ENCODE measurements at places on chromosomes 6 and 20.

DNA sequence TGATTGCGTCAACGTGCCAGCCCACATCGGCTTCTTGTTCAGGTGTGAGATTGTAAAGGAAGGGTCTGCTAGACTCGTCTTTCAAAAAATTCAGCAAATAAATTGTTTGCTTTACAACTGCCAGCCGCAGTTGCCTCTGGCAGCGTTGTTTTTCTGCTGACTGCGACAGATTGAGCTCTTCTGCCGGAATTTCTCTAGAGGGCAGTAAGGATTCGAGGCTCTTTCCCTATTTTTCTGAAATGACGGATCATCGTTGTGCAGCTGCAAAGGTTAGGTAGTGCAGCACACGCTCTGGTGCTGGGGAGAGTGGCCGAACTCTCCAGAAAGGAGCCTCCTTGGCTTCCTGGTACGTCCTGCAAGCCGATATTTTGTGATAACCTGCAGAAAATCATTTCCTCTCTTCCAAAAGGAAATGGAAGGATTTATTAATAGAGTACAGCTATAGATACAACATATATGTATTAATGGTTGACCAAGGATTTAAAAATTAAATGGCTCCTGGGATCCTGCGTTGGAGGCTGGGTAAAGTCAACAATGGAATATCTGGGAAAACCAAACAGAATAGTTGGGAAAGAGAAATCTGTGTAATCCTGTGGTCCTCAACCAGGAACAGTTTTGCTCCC is 121.9 kb upstream of the ZFP64 start:
- DNase-seq: no peak

- DNase-seq: no peak
Observed at GRCh38 chr6:63418741-63419140, 99.0 kb upstream of the LGSN start.

DNA sequence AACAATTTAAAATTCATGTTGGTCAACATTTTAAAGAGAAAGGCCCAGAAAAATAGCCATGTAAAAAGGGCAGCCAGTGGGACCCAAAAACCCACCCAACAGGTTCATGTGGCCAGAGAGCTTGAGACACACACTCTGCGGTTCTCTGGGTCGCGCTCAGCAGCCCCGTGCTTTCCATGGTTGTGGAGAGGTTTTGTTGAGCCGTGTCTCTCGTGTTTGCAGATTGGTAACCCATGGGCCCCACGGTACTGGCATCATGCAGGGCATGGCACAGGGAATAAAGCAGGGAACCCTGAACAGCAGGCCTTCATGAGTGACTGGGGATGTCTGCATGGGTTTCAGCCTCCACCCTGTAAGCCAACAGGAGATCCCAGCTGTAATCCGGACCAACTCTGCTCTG is 127.7 kb upstream of the CST7 start:
- DNase-seq: peak; percentile 18

DNA sequence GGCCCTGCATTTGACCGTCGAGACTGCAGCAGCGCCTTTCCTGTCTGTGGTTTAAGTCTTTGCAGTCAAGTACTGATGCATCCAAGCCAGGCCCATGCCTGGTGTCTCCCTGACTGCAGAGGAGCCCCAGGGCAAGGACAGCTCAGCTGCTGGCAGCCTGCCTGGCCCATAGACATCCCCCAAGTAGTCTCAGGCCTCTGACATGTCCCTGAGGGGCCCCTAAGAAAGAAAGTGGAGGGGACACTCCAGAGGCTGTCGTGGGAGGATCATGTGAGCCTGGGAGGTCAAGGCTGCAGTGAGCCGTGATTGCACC is 18.0 kb downstream of the HRH3 start:
- no peak for DNase-seq

DNA sequence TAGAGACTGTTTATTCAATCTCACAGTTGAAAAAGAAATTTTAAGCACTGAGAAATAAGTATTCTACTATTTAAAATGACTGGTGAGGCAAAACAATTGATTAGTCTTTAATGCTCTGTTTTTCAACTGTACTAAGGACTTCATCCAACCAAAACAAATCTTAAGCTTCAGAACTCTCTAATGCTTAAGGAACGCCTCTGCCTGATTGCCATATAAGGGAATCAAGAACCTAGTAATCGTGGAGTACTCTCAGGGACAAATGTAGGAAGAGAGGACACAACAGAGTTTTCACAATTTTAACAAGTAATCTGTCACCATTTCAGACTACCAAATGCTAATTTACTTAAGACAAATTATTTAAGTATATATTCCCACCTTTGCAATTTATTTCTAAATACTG is 16.1 kb downstream of the FBXO30 start:
- DNase-seq: no peak

GRCh38 chr6:134372603-134373281 is 54.8 kb upstream of the SGK1 start:
- no peak for DNase-seq

DNA sequence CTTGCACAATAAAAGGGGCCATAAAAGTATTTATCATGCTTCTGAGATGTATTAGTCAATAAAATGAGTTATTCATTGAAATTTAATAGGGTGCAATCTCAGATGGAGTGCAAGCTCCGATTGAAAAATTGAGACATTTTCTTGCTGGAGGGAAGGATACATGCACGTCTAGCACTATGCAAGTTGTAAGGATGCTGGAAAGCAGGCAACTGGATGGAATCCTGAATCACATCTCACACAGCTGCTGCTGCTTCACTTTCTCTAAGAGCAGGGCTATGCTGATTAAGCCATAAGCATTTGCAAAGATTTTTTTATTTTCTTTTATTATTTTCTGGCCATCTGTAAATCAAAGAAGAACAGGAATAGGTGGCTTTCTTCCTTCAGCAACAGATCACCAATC is 308.8 kb upstream of the EPHA7 start:
- no peak for DNase-seq

GRCh38 chr6:105389543-105389942 is 13.3 kb downstream of the PREP start:
- DNase-seq: no peak

GRCh38 chr6:106122938-106123656 is 37.0 kb downstream of the PRDM1 start:
- no peak for DNase-seq

DNA sequence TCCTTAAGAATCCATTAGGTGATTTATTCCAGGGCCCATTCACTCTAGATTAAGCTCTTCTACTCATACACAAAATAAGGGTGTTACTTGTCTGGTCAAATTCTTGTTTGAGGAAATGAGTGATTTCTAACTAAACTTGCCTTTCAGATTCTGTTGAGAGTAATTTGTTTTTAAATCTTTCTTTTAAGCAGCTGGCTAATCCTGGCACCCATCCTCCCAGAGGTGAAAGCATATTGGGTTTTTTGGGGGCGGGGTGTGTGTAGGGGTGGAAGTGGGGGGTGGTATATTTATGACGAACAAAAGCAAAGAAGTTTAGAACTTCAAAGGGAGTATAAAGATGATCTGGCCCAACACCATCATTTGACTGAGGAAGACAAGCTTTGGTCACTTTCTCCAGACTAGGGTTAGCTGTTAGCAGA is 94.7 kb downstream of the RTN4IP1 start:
- DNase-seq: no peak

GRCh38 chr6:106220485-106220884 is 105.1 kb downstream of the ATG5 start:
- no peak for DNase-seq

- DNase-seq: no peak
Observed at GRCh38 chr6:12298017-12298978, 8.1 kb downstream of the EDN1 start.

GRCh38 chr6:156912431-156912830 is 135.3 kb downstream of the ARID1B start:
- DNase-seq: no peak

DNA sequence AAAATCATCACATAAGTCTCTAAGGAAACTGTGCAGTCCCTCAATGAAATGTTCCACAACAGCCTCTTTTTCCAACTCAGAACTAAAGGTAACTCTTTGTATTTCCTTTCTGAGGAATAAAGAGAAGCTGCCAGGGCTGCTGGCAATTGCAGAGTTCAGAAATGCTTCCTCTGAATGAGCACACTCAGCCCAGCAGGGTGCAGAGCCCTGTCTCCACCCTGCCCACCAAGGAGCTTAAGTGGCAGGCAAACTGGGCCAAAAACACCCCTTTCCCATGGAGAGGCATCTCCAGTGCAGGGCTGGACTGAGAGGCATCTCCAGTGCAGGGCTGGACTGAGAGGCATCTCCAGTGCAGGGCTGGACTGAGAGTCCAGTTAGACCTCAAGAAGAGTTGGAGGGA is 255.4 kb downstream of the GMPR start:
- no peak for DNase-seq

DNA sequence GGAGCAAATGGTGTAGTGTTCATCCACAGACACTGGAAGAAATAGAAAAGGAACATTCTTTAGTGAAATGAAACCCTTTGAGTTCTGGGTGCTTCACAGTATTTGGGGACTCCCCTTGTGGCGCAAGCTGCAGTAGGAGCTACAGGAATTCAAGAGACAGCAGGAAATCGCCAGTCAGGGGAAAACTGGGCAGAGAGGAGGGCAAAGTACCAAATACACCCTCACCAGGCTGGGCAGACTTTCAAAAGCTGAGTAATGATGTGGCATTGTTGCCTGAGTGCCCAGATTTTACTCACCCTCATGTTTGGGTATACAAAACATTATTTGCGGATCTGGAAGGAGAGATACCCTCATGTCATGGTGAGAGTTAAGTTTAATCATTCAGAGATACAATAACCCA is 97.9 kb downstream of the SOD2 start:
- no peak for DNase-seq

- DNase-seq: no peak
Observed at GRCh38 chr6:87772597-87773530, 70.8 kb upstream of the AKIRIN2 start.

GRCh38 chr20:2084703-2085102 is 16.9 kb upstream of the STK35 start:
- DNase-seq: no peak

GRCh38 chr6:124303971-124304370 is 500.3 kb downstream of the NKAIN2 start:
- no peak for DNase-seq

DNA sequence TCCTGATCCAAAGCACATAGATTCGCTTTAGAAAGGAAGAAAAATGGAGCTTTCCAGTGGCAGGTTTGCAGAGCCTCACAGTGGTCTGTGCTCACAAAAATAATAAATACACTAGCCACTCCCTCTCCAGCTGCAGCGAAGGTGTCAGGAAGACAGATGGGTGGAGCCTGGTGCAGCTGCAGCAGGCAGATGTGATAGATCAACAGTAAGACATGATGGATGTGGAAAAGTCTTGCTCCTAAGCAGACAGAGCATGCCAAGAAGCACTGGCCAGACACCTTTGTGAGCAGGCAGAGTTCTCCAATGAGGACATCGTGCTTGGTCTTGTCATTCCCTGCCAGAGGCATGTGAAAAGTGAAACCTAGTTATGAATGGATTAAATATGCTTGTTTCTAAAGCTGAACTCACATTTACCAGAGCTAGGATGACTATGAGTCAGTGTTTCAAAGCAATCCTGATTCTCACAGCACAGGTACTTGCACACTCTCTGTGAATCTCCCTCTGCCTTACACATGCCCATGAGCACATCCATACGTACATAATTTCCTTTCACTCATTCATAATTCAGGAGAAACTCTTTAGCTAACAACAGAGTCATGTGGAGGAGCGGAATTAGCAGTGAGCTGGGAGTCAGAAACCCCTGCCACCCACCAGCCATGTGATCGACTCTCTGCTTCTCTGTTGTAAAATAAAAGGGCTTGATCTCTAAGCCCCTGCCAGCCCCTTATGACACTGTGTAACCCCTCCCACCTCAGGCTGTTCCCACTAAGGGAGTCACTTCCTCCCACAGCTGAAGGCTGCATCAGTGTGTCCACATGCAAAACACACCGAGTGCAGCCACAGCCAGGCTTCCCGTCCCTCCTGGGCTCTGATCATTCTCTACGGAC is 111.2 kb downstream of the SCML4 start:
- peak; percentile 60 for DNase-seq

DNA sequence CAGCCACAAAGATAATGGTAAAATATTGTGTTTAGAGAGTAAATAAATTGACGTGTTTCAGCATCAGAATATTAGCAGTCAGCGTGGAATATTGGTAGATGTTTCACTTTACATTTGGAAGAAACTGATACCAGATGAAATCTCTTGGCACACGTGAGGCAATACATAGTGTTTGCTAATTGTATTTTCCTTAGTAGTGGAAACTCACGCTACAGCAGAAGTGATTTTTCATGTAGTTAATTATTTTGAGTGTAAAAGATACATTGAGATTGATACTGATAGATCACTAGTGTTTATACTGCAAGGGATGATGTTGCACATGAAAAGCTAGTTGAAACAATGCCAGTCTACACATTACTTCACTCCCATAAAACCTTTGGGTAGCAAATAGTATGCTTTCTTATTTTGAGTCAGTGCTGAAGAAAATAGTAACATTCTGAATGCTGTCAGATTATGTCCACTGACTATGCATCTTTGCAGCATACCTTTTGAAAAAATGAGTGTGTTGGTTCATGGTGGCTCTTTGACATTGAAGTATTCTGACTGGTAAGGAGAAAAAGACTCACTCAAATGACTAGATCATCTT is 59.3 kb downstream of the CD2AP start:
- DNase-seq: no peak

- no peak for DNase-seq
Observed at GRCh38 chr20:45305262-45305661, 1.4 kb upstream of the RBPJL start.

DNA sequence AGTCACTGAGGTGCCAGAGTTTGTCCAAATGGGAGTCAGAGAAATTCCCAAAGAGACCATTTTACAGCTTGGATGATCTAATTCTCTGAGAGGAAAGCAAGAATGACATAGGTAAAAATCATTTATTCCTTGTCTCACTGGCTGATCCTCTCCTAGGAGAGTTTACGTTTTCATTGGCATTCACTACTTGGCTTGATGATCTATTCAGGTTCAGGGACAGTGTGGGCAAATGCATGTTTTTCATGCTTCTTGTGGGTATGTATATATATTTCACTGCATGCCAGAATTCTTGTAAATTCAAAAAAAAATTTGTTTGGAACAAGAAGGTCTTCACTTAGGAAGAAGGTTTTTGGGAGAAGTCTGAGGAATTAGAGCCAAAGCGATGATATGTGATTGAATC is 403.4 kb upstream of the JAG1 start:
- DNase-seq: no peak

DNA sequence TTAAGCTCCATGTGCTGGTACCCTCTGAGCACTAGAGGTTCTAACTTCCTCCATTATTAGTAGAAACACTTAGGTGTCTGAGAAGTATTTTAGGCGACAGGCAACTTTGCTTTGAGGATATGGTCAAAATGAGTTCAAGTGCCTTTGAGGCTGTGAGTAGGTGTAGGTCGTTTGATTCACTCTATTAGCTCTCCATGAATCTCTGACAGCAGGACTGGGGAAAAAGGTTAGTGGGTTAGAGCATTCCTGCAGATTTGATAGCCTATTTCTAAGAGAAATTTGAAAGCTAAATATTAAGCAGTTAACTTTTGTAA is 45.9 kb downstream of the IGF2R start:
- DNase-seq: no peak

DNA sequence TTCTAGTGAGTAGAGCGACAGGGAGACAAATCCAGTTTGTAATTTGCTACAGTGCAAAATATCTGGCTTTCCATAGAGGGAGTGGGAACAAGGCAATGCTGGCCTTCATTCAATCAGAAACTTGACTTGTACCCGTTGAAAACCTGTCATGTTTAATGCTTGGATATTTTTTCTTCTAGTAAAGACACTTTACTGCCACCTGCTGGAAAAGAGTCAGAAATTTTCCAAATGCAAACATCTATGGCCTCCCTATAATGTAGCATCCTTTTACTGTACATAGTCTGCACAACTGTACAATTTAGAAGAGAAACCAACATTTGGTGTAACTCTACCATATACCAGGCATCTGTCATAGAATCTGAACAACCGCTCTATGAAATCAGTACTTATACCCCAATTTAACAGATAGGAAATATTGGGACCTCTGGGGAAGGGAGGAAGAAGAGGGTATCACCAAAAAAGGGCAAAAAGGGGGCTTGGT is 16.7 kb upstream of the TBC1D20 start:
- DNase-seq: no peak

Measured in Peyer's patch (tissue), 4 donors.